ENCODE measurements at places on chromosomes 13 and 19.

DNA sequence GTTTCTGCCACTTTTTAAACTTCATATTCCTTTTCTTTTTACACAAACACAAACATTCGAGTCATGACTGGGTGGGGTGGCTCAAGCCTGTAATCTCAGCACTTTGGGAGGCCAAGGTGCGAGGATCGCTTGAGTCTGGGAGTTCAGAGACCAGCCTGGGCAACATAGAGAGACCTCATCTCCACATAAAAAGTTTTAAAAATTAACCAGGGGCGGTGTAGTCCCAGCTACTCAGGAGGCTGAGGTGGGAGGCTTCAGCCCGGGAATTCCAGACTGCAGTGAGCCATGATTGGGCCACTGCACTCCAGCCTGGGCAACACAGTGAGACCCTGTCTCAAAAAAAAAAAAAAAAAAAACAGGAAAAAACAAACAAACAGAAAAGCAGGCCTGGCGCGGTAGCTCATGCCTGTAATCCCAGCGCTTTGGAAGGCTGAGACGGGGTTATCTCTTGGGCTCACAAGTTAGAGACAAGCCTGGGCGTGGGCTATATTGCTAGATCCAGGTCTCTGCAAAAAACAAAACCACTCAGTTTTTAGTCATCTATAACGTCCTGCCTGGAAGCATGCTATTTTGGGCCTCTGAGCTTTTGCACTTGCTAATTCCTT lies 583 bp upstream of the BAX start:
- no peak for DNase-seq

- DNase-seq = no peak
Observed at GRCh38 chr13:43072394-43072793, 49.0 kb downstream of the DNAJC15 start.

DNA sequence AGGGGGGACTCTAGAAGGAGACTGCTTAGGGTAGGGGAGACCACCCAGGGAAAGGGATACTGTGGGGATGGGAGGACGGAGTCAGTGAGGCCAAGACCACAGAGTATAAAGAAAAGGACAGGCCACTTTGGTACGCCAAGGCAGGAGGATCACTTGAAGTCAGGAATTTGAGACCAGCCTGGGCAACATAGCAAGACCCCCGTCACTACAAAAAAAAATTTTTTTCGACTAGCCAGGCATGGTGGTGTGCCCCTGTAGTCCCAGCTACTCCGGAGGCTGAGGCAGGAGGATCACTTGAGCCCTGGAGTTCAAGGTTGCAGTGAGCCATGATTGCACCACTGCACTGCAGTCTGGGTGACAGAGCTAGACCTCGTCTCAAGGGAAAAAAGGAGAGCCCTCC lies 6.6 kb downstream of the IFNL3 start:
- no peak for DNase-seq

GRCh38 chr13:102177431-102177830 lies 224.4 kb downstream of the FGF14 start:
- no peak for DNase-seq

DNA sequence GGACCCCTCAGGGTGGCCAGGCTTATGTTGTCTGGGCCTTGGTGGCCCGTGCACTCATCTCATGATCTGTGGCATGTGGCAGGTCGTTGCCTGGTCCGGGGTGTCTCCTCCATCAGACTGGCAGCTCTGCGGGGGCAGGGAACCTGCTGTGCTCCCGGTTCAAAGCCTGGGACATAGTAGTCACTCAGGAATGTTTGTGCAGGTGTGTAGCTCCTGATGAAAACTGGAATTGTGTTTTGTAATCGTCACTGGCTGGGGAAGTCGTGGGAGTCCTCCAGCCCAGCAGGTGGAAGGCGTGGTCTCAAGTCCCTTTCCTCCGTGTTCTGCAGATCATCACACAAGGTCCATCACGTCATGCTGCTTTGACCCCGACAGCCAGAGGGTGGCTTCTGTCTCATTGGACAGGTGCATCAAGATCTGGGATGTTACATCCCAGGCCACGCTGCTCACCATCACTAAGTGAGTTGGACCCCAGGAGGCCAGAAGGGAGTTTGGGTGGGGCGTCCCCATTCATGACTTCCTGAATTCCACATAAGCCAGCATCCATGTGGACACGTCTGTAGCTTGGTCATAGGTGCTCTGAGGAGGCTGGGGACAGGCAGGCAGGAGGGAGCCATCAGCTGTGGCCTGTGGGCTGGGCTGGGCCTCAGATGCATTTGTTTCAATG lies 19.1 kb downstream of the WDR88 start:
- no peak for DNase-seq

DNA sequence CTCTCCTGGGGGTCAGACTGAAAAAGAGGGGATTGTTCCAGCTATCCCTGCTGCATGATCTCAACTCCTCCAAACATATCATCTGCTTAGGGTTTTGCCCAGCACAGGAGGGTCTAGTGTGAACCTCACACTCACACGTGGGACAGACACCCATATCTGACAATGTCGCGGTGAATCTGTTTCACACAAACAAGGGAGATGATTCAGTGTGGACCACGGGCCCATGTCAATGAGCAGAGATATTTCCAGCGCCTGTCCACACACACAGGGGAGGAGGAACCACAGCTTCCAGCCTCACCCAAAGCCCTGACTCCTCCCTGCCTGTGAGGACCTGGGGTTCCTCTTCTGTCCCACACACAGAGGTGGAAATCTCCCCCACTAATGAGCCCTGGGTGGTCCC lies 29.6 kb upstream of the KIR3DL3 start:
- no peak for DNase-seq

GRCh38 chr13:79645569-79645968 lies 164.6 kb downstream of the NDFIP2 start:
- DNase-seq = no peak

- no peak for DNase-seq
Observed at GRCh38 chr13:36438594-36439483, 6.5 kb downstream of the CCNA1 start.

DNA sequence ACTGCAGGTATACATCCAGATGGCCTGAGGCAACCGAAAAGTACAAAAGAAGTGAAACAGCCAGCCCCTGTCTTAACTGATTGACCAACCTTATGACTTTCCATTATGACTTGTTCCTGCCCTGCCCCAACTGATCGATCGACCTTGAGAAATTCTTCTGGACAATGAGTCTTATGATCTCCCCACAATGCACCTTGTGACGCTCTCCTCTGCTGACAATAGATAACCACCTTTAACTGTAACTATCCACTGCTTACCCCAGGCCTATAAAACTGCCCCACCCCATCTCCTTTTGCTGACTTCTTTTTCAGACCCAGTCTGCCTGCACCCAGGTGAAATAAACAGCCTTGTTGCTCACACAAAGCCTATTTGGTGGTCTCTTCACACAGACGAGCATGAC lies 11.2 kb downstream of the ZNF83 start:
- no peak for DNase-seq

DNA sequence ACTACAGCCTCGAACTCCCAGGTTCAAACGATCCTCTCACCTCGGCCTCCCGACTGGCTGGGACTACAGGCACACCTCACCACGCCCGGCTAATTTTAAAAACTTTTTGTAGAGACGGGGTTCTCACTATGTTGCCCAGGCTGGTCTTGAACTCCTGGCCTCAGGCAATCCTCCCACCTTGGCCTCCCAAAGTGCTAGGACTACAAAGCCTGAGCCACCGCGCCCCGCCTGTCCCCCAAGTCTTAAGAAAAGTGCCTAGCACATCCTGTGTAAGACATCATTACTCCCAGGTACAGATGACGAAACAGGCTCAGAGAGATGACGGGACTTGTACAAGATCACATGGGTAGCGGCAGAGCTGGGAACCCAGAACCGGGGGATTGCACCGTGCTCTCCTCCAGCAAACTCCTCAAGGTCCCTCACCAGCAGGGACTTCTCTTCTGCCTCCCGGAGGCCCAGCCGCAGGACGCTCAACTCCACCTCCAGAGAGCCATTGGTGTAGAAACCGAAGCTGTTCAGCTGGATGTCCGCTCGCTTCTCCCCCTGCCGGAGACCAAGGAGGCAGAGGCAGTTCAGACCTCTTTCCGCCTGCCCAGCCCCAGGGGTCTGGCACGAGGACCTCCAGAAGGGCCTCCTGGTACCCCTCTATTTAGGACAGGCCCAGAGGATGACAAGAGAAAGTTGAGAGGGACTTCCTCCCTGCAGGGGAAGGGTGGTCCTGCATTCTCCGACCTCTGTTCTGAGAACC lies 1.0 kb downstream of the GPR108 start:
- no peak for DNase-seq
